ENCODE measurements at places on chromosomes 12 and 14.

GRCh38 chr12:87575906-87576305 is 453.3 kb downstream of the C12orf50 start:
- no peak for DNase-seq

DNA sequence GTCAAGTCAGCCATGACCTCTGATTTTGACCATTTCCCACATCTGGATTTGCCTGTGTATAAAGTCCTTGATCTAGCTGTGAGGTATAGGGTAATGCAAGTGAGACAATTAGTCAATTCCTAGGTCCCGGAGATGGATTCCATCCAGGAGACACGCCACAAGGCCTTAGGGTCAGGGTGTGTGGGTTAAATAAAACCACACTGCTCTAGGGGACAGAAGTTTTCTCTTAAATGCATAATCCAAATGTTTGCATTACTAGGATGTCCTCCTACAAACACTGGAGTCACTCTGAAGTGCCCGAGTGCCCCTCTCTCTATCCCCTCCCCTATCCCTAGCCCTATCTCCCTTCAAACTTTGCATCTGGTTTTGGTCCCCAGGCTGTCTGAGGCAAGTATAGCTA is 26.8 kb downstream of the LRIG3 start:
- DNase-seq, result no peak

- DNase-seq, result no peak
These were observed 25.3 kb downstream of the NUAK1 start for GRCh38 chr12:106113446-106113823.

DNA sequence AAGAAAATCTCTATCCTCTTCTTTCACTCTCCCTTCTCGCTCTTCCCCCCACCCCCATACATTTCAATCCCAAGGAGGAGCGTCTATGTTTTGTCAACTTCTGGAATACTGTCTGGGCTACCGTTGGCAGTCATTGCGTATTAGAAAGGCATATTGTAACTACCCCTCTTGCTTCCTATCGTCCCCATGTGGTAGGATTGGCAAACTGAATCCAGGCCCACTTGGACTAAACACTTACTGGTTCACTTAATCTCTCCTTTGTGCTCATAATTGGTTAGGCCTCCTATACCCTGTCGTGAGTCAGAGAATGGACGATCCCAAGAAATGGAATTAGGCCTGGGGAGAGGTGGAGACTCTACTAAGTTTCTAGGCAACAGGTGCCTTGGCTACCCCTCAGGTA is 68.8 kb upstream of the SLC8A3 start:
- no peak for DNase-seq

- DNase-seq, result no peak
These were observed 38.9 kb downstream of the RASSF8 start for GRCh38 chr12:25997201-25997963.

DNA sequence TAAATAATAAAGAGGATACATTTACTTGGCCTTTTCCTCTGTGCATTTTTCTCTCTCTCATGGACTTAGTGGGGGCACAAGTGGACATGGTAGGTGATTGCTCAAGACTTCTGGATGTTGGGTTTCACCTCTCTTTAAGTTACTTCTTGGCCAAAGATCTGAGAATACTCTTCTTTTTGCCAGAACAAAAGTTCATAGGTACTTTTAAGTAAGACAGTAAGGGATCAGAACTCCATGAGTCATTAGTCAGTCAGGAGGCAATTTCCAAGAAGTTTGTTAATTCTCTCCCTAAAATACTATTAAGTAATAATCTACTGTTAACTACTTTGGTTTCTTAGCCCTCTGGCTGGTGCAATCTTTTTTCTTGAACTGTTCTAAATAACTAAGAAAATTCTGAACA is 84.2 kb downstream of the GRIP1 start:
- DNase-seq, result no peak

DNA sequence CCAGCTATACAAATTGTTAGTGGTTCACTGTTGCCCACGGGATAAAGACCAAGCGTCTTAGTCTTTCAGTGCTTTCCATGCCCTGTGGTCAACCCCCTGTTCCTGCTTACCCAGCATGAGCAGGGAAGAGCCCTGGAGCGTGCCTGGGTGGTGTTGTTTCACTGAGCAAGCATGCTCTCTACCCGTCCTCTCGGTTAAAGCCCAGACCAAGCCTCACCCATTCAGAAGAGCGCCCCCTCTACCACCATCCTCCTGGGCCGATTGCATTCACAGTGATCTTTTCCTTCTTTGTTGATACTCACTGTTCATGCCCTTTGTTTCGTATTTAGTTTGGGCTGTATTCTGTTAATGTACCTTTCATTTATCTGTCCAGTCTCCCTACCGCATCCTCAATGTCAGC is 25.1 kb downstream of the DYRK4 start:
- no peak for DNase-seq

- peak; percentile 54 for DNase-seq
These were observed 64.2 kb downstream of the ELK3 start for GRCh38 chr12:96258104-96258961.

- no peak for DNase-seq
These were observed 308.9 kb downstream of the KCNH5 start for GRCh38 chr14:62736048-62737043.

DNA sequence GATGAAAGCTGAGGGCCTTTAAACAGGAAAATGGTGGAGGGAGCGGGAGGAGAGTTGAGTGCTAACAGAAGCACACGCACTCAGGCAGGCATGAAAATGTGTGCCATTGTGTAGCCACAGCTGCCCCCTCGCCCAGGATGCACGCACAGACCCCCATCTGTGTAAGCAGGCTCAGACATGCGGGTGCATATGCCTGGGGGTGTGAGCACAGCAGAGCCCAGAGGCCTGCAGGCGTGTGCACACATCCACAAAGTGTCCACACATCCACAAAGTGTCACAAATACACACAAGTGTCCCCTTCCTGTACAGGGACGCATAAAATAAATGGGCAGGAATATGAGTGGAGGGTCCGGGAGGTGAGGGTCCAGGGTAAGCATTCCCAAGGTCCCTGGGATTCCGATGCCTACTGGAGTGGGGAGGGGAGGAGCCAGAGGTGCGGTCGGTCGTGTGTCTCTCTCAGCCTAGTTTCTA is 805 bp upstream of the KRT7 start:
- no peak for DNase-seq

- no peak for DNase-seq
These were observed 8.5 kb downstream of the CRACR2A start for GRCh38 chr12:3744229-3744901.

- peak; percentile 52 for DNase-seq
These were observed 3.2 kb downstream of the USP44 start for GRCh38 chr12:95548056-95548538.

GRCh38 chr12:76080729-76081415 is 3.6 kb downstream of the NAP1L1 start:
- no peak for DNase-seq

DNA sequence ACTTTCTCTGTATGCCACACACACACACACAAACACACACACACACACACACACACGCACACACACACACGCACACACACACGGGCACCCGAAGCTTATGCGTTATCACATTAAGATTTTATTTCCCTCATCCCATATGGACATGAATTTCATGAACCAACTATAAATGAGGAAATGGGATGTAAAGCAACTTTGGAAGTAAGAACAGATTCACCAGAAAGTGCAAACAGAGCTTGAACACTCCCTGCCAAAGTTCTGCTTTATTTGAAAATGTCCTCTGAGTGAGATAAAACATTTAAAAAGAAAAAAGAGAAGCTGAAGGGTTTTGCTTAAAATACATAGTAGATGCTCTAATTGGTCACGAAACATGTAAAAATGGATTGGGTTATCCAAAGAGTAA is 90.4 kb upstream of the OTX2 start:
- no peak for DNase-seq

DNA sequence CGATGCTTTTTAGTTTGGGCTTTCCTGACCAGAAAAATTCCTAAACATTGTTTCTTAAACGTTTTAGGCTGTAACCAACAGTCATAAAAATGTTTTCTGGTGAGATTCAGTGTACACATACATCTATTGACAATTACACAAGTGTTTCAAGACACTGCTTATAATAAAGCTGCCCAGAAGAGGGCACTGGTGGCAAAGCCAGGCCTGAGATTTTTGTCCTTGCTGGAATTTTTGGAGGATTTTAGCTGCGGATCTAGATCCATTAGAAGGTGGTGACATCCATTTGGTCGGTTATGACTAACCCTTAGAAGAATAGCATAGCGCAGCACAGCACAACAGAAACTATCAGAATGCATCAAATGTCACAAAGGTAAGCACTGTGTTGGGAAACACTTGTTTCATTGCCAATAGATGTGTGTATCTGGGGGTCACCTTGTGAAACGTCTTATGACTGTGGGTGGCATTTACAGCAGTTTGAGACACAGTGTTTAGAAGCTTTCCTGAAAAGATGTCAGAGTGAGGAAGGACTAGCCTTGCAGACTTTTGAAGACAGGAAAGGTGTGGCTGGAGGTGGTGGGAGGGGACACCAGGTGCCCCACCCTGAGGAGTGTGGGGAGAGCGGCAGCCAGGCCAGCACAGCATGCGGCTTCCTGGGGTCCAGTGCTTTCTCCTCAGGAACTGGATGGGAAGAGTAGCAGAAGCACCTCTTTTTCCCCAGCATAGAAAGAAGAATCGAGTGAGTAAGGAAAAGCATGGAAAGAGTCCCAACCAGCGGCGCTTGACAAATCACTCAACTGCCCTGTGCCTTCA is 54.7 kb upstream of the FKBP4 start:
- no peak for DNase-seq

GRCh38 chr12:14664434-14665023 is 31.9 kb downstream of the GUCY2C start:
- DNase-seq, result no peak

DNA sequence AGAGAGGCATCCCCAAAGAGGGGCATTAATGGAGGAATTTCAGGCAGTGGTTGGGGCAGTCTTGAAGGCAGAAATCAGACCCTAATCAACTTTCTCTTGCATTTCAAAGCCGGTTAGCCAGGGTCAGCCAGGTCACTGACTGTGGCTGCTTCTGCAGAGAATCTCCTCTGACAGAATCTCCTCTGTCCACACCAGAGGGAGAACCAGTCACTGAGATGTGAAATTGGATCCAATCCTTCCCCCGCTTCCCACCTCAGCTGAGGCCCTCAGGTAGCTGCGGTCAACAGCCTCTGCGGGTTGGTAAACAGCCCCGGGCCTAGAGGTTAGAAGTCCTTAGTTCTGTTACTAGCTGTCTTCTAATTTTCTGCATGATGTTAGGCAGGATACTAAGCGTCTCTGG is 39.8 kb upstream of the NUAK1 start:
- no peak for DNase-seq

DNA sequence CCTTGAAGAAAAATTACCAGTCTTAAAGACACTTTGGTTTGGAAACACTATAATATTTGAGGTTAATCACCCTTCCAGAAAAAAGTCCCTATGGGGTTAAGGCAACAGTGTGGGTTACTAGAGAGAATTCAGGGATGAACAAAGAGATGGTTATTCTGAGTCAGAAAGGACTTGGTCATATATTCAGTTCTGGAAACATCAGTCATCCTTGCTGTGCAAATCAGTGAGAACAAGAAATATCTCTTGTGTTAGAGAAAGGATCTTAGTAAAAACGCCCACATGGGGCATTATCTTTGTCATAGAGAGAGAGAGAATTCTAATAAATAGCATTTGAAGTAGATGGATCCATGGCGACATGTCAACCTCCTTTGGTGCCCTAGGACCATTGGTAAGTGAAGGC is 59.4 kb upstream of the E2F7 start:
- no peak for DNase-seq

GRCh38 chr12:91877456-91878235 is 268.0 kb downstream of the BTG1 start:
- DNase-seq, result peak; percentile 45

DNA sequence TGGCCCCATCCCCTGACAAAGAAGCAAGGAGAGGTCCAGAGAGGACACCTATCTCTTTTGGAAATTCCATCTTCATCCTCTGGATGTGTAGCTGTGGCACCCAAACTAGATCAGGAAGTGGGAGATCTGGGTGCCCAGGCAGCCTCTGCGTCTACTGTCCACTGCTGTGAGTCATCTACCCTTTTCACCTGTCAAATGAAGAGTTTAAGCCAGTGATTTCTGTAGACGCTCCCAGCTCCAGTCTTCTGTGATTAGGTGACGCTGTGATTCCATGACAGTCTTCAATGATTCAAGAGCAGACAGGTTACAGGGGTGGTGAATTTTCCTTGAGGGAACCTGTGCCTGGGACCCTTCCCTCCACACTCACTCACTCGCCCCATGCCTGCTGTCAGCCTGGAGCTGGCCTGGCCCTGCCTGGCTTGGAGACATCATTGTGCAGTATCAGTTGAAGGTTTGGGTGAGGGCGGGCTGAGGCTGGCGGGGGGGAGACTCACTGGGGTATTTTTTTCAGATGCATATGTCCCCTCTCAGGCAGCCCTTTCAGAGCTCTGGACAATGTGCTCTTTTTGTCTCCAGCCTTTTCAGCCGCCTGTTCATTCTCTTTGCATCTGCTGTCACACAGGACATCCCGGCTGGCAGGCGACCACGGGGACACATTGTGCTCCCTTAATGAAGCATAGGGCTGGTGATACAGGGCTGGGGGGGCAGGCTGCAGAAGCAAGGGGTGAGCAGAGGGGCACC is 56.8 kb upstream of the PARP11 start:
- no peak for DNase-seq

DNA sequence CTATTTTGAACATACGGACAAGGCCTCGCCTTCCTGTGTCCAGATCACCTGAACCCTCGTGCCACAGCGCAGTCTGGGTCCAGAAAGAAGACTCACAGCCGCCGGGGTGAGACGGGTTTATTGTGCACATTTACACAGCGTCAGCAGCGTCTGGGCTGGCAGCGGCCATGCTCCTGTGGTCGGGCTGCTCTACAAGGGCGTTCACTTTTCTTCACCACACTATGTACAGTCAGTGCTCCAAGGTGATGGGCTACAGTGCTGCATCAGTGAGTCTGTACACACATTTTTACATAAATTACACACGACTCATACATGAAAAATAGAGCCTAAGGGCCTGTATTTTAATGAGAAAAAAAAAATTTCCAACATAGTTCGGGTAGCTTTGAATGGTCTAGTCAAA is 18.0 kb downstream of the ZFYVE21 start:
- no peak for DNase-seq

DNA sequence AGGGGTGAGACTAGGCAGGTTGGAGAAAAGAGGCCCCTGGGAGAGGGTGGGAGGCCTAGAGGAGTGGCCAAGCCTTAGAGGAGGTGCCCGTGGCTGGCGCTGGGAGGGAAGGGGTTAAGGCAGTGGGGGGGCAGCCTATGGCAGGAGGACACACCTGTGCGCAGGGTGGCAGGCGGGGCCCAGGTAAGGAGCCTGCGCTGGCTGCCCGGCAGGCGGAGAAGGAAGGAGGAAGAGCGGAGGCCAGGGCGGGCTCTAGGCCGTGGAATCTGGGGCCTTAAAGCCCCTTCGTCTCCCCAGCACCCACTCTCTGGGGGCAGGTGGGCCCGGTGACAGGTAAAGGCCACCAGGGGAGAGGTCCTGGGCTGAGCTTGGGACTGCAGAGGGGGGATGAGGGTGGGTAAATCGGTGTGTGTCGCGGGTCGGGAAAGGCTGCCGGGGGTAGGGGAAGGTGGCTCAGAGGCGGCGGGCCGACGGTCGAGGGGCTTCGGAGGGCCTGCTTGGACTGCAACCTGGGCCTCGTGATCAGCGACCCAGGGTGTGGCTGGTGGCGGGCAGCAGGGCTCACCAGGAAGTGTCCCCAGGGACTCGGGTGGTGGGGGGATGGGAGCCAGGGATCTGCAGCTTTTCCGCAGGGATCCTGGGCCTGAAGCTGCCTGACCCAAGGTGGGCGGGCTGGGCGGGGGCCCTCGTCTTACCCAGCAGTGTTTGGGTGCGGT is 7.3 kb downstream of the PHB2 start:
- no peak for DNase-seq

- DNase-seq, result no peak
These were observed 18.6 kb downstream of the PSMC1 start for GRCh38 chr14:90274808-90275457.

Data from activated T-cell treated with anti-CD3 and anti-CD28 coated beads, Interleukin-2, amount 50 U/mL, for 1 hour (primary cell).